ENCODE measurements at places on chromosomes 16 and 17. TPM values are rescaled to one million over a fixed set of nuclear protein-coding genes. Genes with fewer than 3 reads are reported as not detected.

DNA sequence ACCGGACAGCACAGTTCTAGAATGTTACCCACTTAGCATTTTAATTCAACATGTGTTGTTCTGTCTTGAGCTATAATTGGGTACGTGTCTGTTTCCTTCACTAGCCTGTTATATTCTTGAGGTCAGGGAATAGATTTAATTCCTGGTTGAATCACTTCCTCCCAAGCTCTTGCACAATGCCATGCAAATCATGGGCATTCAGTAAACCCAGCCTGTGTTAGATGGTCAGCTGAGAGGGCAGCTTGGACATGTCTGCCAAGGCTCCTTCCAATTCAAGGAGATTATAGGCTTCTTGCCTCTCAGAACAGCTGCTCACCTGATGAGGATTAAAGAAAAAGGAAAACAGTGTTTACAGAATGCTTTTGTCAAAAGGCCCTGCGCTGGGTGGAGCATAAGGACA is 12.6 kb downstream of the C1QTNF1 start:
- DNase-seq, result no peak

GRCh38 chr17:4327606-4328005 is 38.9 kb downstream of the UBE2G1 start:
- no peak for DNase-seq

GRCh38 chr16:3054965-3055733 is 8.8 kb downstream of the MMP25 start:
- no peak for DNase-seq

GRCh38 chr16:2831203-2831602 is 1.1 kb downstream of the ZG16B start:
- no peak for DNase-seq

DNA sequence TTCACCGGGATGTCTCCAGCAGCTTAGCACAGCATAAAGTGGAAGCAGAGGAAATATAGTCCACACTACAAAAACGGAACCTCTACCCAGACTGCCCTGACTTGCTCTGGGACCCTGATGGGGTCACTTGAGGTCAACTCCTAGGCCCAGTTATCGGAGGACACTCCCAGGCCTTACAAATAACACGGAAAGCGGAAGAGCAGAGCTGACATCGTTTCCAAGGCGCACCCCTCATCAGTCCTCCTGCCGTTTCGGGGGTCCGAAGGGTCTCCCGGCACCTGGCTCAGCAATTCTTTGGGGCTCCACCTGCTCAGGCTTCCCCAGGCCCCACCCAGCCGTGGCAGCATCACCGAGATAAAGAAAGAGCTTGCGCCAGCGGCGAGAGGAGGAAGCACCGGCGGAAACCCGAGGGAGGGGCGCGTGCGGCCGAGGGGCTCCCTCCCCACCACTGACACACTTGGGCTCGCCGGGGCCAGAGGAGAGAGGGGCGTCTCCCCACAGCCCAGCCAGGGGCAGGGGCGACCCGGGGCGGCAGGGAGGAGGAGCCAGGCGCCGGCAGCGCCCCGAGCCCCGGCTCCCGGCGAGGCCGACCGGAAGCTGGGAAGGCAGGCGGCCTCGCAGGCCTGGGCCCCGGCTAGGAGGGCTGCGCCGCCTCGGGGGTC is 727 bp downstream of the CORO7 start:
- DNase-seq, result peak; percentile 74

DNA sequence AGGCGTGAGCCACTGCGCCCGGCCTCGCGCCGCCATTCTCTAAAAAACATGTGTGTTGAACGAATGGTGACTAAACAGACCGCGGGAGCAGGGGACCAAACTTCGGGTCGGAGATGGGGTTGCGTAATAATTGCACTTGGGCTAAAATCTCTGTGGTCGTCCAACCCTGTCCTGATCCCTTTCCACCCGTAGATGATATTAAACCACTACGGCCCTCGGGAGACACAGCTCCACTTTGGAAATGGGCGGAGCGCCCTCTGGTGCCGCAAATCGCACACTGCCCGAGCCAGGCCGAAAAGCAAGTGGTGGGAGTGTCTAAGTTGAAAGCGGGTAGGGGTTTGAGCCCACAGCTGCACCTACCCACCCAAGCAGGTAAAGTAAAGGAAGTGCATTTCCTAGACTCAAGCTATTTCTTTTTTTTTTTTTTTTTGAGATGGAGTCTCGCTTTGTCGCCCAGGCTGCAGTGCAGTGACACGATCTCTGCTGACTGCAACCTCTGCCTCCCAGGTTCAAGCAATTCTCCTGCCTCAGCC is 17.0 kb downstream of the CAVIN1 start:
- DNase-seq, result peak; percentile 73

DNA sequence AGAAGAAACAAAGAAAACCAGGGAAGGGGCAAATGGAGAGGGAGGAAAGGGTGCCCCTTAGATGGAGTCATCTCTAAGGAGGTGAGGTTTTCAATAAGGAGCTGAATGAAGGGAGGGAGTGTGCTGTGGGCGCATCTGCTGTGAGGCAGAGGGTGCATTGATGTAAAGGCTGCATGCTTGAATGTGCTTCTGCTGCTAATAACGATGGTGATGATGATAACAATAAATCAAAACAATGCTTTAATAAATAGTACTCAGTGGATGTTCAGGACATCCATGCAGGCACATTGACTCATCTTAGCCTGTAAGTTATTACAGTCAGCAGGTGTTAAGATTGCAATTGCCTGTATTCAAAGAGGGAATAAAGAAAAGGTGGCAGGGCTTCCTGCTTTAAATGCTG is 87.8 kb downstream of the SHISA6 start:
- DNase-seq, result no peak

DNA sequence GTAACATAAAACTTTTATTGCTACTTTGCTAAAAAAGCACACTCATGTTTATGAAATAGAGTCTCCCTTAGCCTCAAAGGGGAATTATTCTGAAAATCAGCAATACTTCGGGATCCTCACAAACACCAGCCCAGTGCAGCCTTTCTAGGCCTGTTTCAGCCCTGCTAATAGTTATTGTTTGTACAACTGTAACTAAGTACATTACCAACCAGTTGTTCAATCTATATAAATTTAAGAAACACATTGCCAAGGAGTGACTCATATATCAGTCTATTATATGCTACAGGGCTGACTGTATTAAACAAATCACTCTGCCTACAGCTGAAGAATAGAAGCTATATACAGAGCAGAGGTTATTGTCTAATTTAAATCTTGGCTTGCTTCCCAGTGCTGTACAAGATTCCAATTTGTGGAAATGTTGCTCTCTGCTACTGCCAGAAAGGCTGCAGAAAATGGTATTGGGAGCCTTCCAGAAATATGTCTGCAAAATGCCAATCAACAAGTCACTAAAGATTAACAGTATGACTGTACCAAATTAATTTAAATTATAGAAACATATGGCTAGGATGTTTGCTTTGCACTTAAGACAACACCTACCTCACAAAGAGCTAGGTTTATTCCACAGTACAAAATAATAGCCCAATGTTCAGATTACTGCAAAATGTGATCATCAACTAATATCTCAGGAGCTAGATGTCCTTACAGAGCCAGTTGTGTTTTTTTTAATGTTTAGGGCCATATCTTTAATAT is 49.7 kb downstream of the TOX3 start:
- DNase-seq, result no peak

- peak; percentile 30 for DNase-seq
Measured at GRCh38 chr17:81294512-81295030, 536 bp downstream of the SLC38A10 start.

- DNase-seq, result no peak
Measured at GRCh38 chr16:81779536-81780320, 637 bp downstream of the PLCG2 start.

- no peak for DNase-seq
Measured at GRCh38 chr17:1481736-1482135, 10.8 kb downstream of the MYO1C start.

- DNase-seq, result no peak
Measured at GRCh38 chr17:64164596-64165285, 34.8 kb upstream of the ERN1 start.

DNA sequence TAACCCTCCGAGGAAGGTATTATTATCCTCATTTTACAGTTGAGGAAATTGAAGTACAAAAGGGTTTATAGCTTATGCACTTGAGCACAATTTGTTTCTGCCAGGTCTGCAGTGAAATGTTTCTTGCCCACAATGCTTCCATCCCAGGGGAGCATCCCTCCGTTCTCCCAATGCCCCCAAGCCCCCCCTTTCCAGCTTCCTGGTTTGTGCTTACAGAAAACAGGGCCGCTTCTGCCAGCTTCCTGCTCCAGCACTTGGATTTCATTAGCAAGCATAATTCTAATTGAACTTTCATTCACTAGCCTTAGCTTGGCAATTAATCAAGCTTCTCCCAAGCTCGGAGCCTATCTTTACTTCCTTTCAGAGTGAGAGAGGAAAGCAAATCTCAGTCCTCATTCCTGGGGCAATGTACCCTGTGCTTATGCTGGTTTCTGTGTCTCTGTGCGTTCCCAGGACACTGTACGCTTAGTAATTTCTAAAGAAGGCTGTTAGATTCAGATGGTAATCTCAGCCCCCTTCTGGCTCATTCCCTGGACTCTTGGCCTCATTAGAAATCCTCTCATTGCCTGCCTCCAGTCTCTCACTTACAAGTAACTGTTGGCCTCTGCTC is 141.6 kb downstream of the HS3ST2 start:
- no peak for DNase-seq

DNA sequence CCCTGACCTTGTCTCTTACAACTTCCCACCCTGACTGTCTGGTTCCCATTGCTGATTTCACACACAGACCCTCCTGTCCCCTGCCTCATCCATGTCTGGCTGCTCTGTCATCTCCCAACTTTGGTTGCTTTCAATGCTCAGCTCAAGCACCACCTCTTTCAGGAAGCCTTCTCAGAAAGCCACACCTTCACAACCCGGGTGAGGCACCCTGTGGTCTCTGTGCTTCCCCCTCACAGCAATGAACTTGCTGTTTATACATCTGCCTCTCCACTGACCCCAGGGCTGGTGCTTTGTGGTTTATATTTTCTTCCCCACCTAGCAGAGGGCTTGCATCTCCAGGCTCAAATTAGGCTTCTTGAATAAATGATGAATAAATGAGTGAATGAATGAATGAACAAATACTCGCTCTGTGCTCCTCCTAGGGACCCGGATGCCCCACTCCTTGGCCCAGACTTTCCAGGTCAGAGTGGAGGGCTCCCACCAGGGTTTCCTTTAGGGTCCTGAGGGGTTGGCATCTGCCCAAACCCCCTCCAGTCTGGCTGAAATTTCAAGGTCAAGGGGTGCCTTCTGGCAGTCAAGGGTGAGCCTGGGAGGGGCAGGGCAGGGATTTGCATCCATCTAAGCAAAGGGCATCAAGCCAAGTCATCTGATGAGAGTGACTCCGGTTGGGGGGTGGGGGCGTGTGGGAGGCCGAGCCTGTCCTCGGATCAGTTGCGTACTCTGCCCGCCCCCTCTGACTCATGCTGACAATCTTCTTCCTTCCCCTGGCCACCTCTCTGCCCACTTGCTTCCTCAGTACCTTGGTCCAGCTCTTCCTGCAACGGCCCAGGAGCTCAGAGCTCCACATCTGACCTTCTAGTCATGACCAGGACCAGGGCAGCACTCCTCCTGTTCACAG is at the start of gene ITGAX:
Gene ITGAX (plus strand): TSS at position 783 of the 898 bp plus-strand sequence. CDS start 79 bp downstream, at position 862.
- peak; percentile 76 for DNase-seq

GRCh38 chr16:78461496-78462287 is 362.2 kb downstream of the WWOX start:
- no peak for DNase-seq

GRCh38 chr16:57284209-57284951 is at the start of gene PLLP:
Gene PLLP, minus strand, starts transcription at chr16:57284672. Its CDS starts 132 bp downstream, at chr16:57284540.
- DNase-seq, result peak; percentile 24

GRCh38 chr17:71237903-71238538 is 882.8 kb upstream of the SOX9 start:
- DNase-seq, result no peak

DNA sequence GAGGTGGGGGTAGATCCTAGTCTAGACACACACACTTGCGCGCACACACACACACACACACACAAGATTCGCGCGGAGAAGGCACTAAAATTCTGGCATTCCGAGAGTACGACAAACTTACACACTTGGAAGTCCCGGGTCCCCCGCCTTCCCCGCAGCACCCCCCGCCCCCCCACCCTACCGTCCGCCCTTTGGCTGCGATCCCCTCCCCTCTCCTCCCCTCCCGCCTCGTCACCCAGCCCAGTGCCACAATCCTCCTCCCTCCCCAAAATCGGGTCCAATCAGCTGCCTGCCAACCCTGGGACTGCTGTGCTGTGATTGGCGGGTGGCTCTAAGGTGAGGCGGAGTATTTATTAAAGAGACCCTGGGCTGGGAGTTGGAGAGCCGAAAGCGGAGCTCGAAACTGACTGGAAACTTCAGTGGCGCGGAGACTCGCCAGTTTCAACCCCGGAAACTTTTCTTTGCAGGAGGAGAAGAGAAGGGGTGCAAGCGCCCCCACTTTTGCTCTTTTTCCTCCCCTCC is at the start of gene SOX9:
Gene SOX9 (plus strand): TSS at position 379 of the 522 bp plus-strand sequence. CDS start 372 bp downstream, outside the sequence.
- DNase-seq, result no peak

DNA sequence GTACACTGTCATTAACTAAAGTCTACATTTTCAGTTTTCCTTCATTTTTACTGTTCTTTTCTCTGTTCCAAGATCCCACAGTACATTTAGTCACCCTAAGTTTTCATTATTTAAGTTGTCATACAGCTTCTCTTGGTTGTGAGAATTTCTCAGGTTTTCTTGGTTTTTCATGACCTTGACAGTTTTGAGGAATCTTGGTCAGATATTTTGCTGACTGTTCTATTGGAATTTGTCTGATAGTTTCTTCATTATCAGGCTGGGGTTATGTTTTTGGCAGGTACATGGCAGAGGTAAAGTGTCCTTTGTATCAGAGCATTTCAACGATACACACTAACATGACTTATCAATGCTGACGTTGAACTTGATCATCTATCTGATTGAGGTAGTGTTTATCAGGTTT is 19.6 kb downstream of the MBTD1 start:
- no peak for DNase-seq

GRCh38 chr17:41287050-41287449 is 11.6 kb downstream of the KRTAP9-7 start:
- no peak for DNase-seq

GRCh38 chr17:846901-847843 is 65.0 kb downstream of the MRM3 start:
- DNase-seq, result no peak

- DNase-seq, result peak; percentile 74
Measured at GRCh38 chr17:8163978-8164814, 1.4 kb upstream of the VAMP2 start.

LRRC75A gene
- 1.6 TPM for total RNA-seq

CRHR1 gene
- total RNA-seq, result not detected

TP53TG3F gene
- total RNA-seq, result not detected

RAB26 gene
- total RNA-seq, result 0.70 TPM

KRTAP2-2 gene
- not detected for total RNA-seq

SBK1 gene
- total RNA-seq, result 0.80 TPM

ASGR1 gene
- 1.1 TPM for total RNA-seq

TEKT3 gene
- not detected for total RNA-seq

RNU2-1 gene
- 6,685 TPM for total RNA-seq

TRIM47 gene
- total RNA-seq, result 32.7 TPM

MT2A gene
- total RNA-seq, result 365 TPM

SMIM36 gene
- not detected for total RNA-seq

All from activated T-helper 1 cell treated with anti-CD3 and anti-CD28 coated beads, Interleukin-12 subunit alpha, Interleukin-12 subunit beta, Interleukin-2, Interleukin-4 antibody, amounts not matched to agents 30 ng/mL and 10 ng/mL and 1 ng/mL, durations not matched to agents 14 hours and 24 hours and 36 hours (primary cell).